NCI-H1092 treated with DMSO at 0.1 percent for 48 hours (cell line): ENCODE measurements at places on chromosomes 5 and 9.
A peak's percentile ranks its signal among the peaks of the same experiment; 100 is the strongest.

- DNase-seq = no peak
These were observed 60.9 kb upstream of the UBAC1 start for GRCh38 chr9:136021872-136022681.

- no peak for DNase-seq
These were observed 817.8 kb downstream of the MTRR start for GRCh38 chr5:8686707-8687106.

DNA sequence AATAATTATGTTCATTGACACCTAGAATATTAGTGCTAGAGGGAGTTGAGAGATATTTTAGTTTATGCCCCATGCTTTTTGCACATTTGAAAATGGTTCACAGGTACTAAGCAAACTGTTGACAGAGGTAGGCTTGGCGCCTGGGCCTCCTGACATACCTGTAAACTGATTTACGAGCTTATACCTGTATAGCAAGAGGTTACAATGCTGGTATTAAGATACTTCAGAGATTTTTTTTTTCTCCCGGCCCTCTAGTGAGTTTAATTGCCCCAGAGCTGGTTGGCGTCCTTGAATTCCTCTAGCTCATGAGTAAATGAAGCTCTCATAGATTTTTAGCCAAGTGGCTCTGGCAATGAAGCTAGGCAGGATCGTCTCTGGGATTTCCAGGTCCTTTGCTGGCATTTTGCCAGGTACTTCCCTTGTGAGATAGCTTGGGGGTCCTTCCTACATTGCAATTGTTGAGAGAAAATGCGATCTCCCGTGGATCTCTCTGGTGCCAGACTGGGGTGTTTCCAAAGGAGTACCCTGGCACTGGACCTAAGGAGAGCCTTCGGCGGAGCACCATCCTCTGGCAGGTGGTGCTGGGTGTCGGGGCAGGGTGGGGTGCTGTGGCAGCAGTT lies 9.0 kb downstream of the SLC36A1 start:
- no peak for DNase-seq

GRCh38 chr5:76425928-76426804 lies 23.1 kb downstream of the IQGAP2 start:
- no peak for DNase-seq

- DNase-seq = peak; percentile 69
These were observed 66.7 kb downstream of the PCDH1 start for GRCh38 chr5:141811287-141812155.

DNA sequence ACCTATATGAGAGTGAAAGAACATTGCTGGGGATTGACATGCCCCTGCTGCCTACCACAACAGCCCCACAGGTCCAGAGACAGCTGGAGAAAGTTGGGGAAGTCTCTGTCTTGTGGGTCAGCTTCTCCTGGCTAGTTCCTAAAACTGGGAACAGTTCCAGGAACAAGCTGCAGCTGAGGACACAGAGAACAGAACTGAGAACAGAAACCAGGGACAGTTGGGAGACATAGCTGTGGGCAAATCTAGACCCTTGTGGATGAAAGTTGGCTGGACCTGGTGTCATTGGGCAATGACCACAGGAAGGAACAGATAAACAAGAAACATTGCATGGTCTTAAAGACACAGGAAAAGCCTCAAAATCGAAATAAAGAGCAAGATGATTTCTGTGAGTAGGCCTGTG lies 58.3 kb upstream of the MOCS2 start:
- DNase-seq = no peak

DNA sequence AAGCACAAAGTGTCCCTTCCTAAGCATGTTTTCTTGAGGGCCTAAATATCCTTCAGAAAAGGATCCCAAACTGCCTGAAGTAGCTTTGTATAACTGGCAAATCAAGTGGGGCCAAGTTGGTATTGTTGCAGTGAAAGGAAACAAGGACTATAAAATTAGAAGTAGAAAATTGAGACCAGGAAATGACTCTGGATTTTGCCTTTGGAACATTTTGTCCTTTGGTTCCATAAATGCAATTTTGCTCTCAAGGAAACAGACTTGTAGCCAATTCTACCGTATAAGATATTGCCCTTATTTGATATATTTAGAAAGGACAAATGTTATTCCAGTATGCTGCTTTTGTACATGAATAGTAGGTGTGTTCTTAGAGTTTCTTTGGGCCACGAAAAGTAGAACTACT lies 34.4 kb downstream of the RABGAP1 start:
- DNase-seq = no peak

GRCh38 chr9:70600506-70600905 lies 186.0 kb upstream of the KLF9 start:
- DNase-seq = peak; percentile 33

DNA sequence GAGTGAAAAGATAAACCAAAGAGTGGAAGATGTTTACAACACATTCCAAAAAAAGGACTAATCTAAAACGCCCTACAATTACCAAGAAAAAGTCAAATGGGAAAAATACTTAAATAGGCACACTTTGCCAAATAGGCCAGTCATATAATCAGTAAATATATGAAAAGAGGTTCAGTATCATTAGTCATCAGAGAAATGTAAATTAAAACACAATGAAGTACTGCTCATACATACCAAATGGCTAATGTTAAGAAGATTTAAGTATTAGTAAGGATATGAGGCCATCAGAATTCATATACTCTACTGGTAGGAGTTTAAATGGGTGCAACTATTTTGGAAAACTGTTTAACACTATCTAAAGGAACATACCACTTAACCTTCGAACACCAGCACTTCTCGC lies 47.6 kb downstream of the ZDHHC21 start:
- DNase-seq = no peak

DNA sequence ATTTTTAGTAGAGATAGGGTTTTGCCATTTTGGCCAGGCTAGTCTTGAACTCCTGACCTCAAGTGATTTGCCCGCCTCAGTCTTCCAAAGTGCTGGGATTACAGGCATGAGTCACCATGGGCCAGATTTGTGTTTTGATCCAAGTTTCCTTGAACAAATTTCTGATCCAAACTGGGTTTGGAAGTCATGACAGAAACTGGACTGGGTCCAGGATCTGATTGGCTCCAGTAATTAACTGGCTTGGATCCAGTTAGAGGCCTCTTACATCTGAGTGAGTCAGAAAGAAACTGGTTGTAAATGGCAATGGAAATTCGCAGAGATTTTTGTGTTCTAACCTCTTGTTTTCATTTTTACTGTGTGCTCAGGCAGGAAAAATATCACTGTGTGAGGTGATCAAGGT lies 141.6 kb downstream of the SLC25A46 start:
- no peak for DNase-seq

- DNase-seq = peak; percentile 96
These were observed 141.8 kb downstream of the FAM174A start for GRCh38 chr5:100676817-100677631.

DNA sequence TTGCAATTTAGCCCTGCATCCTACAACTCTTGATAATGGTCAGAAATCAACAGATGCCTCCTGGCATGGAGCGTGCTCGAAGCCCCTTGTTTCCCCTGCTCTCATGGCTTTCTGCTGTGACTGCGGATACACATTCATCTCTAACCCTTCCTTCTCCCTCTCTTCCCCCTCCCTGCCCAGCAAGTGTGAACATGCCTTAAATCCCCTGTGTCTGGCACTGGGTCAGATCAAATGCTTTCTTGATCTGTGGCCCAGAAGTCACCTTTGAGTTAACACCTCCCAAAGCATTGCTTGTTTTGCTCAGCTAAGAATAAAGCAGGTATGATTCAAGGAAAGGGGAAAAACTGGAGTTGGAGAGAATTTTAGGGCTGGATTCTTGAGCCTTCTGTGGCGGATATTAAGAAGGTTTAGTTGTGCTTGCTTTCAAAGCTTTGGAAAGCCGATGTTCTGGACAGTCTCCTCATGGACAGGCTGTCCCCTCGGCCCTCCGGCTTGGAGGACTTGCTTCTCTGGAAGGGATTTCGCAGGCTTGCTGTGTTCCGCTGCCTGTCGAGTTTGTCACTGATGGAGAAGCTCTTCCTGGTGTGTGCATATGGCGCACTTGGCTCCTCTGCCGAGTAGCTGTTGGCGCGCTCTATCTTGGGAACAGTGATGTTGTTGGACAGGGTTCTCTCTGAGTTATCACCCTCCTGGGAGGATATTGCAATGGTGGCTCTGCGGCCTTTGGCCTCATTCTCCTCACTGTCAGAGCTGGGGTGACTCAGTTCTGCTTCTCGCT lies 121.3 kb upstream of the KLF9 start:
- DNase-seq = no peak

DNA sequence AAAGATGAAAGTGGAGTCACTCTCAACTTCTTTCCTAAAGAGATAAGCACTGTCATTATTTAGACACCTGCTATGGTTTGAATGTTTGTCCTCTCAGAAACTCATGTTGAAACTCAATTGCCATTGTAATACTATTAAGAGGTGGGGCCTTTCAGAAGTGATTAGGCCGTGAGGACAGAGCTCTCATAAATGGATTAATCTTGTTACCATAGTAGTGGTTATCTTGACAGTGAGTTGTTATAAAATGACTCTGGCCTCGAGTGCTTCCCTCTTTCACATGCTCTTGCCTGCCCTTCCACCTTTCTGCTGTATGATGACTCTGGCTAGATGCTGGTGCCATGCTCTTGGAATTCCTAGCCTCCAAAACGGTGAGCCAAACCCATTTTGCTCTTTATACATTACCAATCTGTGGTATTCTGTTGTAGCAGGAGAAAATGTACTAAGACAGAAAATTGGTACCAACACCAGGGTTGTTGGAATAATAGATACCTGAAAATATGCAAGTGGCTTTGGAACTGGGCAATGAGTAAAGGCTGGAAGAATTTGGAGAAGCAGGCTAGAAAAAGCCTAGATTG lies 38.0 kb downstream of the GDA start:
- DNase-seq = no peak

- no peak for DNase-seq
These were observed 112.4 kb downstream of the INIP start for GRCh38 chr9:112605518-112605917.

DNA sequence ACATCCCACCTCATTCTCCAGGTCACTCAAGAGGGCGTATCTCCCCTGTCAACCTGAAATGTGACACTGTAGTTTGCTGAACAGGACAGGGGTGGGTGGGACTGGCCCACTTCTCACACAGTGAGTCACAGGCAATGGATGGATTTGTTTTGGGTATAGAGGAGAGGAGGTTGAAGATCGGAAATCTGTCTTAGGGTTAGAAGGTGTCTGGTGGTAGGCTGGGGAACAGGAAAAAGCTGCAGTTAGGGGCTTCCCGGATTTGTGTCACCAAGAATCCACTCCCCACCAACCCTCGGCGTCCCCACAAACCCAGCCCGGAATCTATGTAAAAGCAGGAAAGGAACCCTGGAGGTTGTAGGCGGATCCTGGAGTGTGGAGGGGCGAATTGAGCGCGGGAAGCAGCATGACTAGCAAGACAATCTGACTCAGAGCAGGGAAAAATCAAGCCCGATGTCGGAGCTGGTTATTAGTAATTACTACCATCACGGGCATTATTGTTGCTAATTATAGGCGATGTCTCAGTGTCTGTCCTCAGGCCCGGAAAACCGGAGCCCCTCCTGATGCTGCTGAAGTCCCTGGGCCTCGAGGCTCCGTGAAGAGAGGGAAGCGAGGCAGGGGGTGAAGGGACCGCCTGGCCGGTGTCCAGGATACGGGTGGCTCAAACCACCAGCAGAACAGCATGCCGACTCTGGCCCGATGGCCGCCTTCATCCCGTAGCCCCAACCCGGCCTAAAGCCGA lies 1.7 kb upstream of the IRX1 start:
- no peak for DNase-seq

DNA sequence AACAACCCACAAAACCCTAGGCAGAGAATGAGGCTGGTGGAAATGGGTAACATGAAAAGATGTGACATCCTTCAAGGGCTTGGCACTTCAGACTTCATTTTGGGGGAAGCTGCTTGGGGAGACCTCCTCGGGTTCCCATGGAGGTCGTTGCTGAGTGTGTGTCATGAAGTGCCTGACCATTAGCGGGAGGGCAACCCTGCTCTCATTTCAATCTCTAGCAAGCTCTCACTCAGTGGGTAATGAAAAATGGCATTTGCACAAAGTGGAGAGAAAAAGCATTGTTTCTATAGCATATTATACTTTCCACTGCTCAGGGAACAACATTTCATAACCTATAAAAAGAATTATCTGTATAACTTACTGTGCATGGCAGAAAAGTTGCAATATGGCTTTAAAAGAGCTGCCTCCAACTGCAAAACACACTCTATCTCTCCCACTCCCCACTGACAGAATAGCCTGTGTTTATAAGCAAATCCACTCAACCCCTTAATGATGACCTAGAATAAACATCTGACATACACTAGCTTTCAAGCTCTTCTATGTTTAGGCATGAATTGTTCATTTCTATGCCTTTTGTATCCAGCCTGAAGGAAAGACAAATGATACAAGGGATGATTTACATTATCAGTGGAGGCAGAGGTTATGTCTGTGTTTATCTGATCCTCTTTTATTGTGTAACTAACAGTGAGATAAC lies 357.2 kb downstream of the ZSWIM6 start:
- DNase-seq = no peak
